ENCODE measurements at places on chromosomes 2 and 18.

GRCh38 chr2:124810132-124810531, 785.0 kb downstream of the CNTNAP5 start:
- DNase-seq: no peak

- no peak for DNase-seq
Measured at GRCh38 chr2:185638771-185639170, 99.8 kb upstream of the FSIP2 start.

- DNase-seq: no peak
Measured at GRCh38 chr2:42954227-42954962, 162.0 kb upstream of the HAAO start.

GRCh38 chr2:26363323-26363722, 16.7 kb upstream of the ADGRF3 start:
- DNase-seq: no peak

GRCh38 chr2:110881908-110882307, 149.5 kb downstream of the ACOXL start:
- no peak for DNase-seq

DNA sequence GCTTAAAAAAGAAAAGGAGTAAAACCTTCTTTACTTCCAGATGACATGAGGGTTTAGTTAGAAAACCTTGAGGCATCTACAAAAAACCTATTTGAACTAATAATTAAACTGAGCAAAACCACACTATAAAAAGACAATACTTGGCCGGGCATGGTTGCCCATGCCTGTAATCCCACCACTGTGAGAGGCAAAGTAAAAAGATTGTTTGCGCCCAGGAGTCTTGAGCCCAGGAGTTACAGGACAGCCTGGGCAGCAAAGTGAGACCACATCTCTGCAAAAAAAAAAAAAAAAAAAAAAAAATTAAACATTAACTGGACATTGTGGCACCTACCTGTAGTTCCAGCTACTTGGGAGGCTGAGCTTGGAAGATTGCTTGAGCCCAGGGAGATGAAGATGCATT, 502.8 kb upstream of the LRRTM4 start:
- no peak for DNase-seq

DNA sequence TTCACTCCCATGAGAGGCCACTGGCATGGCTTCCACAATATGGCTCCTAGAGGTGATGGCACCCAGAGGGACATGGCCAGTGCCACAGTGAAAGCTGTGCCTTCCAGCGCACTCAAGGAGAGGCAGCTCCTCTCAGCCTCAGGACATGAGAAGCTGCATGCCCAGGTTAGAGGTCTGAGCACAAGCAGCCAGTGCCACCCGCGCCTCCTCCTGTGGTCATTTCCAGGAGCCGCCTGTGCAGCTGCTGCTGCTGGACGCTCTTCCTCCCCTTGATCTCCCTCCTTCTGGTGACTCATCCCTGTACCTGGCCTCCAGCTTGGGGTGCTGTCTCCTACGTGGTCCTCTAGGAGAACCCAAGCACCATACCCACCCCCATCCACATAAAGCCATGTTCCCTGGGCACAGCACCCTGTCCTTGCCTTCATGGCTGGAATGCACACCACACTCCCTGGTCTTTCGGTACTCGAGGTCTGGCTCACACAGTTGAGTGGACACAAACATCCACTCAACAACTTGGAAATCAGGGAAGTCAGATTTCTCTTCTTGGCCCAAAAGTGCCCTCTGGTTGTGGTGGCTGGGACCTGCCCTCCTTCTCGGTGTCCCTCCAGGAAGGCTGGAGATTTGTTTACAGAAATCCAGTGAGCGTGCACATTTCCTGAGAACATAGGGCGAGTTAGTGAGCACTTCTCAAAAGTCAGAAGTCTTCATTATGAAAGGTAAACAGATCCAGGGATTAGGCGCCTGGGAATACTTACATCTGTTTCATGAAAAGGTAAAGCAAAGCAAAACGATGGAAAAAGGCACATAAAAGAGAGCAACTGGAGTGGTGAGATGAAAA, 96.7 kb downstream of the EIPR1 start:
- DNase-seq: no peak

DNA sequence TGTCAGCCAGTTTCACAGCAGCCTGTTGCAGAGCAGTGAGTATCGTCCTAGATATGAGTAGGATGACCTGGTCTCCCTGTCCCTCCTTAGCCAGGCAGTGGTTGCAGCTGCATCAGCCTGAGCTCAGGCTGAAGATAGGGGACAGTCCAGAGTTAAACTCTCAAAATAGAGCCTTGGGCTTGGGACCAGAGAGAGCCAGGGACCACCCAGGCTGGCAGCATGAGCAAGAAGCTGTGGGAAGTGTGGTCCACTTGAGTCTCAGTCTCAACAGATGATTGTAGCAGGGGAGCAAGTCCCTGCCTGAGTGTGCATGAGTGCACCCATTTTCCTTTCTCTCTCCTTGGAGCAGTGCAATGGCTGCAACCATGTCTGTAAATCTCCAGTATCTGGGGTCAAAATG, 38.0 kb upstream of the TACR1 start:
- DNase-seq: no peak

DNA sequence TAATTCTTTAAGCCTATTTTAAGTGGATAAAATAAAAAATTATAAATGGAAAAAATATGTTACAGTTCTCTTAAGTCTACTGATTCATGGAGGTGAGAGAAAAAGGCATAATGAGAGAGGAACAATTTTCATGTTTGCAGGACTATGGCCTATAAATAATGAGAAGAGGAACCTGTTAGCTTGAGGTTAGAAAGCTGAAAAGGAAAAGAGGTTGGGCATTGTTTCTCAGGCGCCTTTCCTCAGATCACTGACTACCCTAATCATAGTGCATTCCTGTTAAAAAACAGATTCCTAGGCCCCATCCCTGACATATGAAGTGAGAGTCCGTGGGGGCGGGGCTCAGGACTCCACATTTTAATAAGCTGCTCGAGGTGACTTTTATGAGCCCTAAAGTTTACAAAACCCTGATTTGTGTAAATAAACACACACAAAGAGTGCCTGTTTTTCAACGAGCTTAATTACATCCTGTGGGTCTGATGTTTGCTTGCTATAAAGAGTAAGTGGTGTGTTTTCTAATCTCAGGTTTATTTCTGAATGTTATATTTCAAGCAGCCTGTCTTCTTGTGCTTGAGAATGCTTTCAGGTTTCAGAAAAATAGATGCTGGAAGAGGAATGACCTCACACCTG, 335.5 kb downstream of the CLIP4 start:
- DNase-seq: no peak

- no peak for DNase-seq
Measured at GRCh38 chr2:173216668-173217067, 138.0 kb upstream of the CDCA7 start.

Measured in stimulated activated CD4-positive, alpha-beta T cell treated with anti-CD3 and anti-CD28 coated beads, Interleukin-2, amount 100 ng/mL, for 48 hours (primary cell).